ENCODE measurements at places on chromosomes 4 and X.

GRCh38 chrX:8629871-8630270 is 102.1 kb downstream of the ANOS1 start:
- DNase-seq = no peak

- DNase-seq = no peak
These were observed 63.4 kb downstream of the EFHC2 start for GRCh38 chrX:44280116-44280515.

GRCh38 chr4:184616633-184617551 is 32.4 kb downstream of the CASP3 start:
- DNase-seq = no peak

GRCh38 chr4:184649971-184650855 is 675 bp downstream of the PRIMPOL start:
- DNase-seq = peak; percentile 62

- DNase-seq = no peak
These were observed 222.0 kb upstream of the ADAMTS3 start for GRCh38 chr4:72791054-72791453.

GRCh38 chr4:162523171-162523570 is 359.4 kb upstream of the FSTL5 start:
- no peak for DNase-seq

DNA sequence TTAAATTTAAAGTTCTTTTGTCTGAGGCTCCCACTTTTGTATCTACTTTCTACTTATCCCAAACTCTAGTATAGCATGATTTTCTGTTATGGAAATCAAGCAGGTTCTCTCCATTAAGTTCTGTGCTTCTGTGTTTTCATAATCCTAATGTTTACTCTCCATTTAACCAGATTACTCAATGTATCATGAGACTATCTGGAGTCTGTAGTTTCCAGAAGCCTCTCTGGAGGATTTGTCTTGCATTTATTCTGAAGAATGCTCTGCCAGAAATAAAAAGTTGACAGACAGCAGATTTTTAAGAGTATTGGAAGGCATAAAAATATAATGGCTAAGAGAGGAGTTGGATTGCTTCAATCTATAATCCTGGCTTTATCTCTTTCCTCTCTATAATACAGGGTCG is 39.2 kb upstream of the PLS3 start:
- DNase-seq = no peak

- DNase-seq = no peak
These were observed 18.2 kb upstream of the SCOC start for GRCh38 chr4:140355288-140355687.

- no peak for DNase-seq
These were observed 81.5 kb downstream of the PPP3CA start for GRCh38 chr4:101265816-101266172.
